ENCODE measurements at places on chromosomes 11 and 22.

DNA sequence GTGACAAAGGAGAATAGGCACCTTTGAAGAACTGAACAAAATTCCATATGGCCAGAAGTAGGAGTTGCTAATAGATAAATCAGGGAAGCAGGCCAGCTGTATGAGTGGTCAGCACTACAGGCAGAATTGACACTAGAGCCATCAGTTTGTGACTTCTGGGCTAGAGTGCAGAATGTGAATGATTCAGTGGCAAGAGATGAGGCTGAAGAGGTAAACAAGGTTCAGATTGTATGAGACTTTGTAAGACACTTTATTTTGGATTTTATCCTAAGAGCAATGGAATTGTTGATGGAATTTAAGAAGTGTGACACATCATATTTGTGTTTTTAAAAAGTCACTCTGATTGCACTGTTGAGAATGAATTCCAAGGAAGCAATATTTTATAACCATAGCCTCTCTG is 12.9 kb downstream of the BIRC3 start:
- no peak for DNase-seq

- no peak for DNase-seq
Observed at GRCh38 chr11:60116996-60117790, 28.7 kb downstream of the MS4A2 start.

- no peak for DNase-seq
Observed at GRCh38 chr11:109870297-109870696, 222.9 kb upstream of the ZC3H12C start.

DNA sequence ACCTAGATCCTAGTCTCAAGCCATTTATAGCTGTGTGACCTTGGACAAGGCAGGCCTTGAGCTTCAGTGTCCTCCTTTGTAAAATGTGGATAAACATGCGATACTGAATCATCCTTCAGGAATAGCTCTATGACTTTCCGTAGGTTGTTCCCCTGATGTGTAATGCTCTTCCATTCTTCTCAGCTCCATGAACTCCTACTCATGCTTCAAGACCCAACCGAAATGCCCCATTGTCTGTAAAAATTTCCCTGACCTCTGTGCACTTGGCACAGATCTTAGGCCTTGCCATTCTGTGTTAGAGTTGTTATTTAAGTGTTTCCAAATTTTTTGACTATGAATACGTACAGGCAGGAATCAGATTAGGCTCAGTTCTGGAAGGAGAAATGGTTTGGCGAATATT is 3.3 kb upstream of the BEST1 start:
- no peak for DNase-seq

DNA sequence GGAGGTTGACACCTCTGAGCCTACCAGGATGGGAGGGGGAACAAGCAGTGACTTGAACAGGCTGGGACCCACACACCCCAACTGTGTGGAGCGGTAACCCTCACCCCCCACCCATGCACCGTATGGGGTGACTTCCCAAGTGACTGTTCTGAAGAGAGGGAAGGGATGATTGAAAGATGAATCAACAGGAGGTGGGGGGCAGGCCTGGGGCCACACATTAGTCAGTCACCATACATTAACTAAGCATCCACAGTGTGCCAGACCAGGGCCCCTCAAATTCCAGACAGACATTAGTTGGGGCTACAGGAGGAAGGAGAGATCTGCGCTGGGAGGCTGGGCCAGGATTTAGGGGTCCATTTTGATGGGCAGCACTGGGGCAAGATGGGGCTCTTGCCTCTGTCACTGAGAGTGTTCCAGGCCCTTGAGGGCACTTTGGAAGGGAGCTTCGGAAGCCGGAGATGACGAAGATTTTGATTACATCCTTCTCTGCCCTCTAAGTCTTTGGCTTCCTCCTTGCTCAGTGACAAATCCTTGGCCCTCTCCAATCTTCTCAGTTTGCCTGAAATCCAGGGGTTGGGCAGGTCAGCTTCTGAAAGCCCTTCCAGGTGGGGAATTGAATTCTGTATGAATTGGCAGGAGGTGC is 966 bp downstream of the SMTN start:
- peak; percentile 42 for DNase-seq

DNA sequence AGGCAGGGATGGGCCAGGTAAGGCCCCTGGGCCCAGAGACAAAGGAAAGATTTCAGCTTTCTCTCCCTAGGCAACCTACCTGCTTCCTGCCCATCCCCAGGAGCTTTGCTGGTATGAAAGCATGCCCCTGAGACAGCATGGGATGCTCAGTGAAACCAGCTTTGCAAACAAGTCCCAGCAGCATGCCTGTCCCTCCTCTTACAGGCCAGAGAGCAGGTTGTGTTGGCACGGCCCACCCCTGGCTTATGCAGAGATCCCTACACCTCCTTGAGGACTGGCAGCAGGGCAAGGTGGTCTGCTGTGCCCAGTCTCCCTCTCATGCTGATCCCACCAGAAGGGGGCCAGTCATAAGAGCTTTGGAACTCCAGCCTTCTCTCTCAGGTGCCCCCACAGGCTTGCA is 3.1 kb downstream of the SCN4B start:
- no peak for DNase-seq

- peak; percentile 9 for DNase-seq
Observed at GRCh38 chr11:98365190-98365589, 655.6 kb upstream of the CNTN5 start.

DNA sequence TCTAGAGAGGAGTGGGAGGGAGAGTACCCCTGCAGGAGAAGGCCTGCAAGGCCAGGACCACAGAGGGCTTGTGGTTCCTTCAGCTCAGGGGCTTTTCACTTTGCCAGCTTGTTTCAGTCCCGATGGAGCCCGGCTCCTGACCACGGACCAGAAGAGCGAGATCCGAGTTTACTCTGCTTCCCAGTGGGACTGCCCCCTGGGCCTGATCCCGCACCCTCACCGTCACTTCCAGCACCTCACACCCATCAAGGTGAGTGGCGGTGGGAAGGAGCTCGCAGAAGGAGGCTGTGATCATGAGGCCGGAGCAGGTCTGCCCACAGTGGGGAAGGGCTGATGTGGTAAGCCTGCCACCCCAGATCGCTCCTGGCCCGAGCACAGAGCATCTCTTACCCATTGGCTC is 13.5 kb downstream of the ACP2 start:
- no peak for DNase-seq

- no peak for DNase-seq
Observed at GRCh38 chr22:27405672-27406388, 395.7 kb downstream of the MN1 start.

GRCh38 chr11:60910711-60911380 is 3.1 kb upstream of the TMEM109 start:
- no peak for DNase-seq

DNA sequence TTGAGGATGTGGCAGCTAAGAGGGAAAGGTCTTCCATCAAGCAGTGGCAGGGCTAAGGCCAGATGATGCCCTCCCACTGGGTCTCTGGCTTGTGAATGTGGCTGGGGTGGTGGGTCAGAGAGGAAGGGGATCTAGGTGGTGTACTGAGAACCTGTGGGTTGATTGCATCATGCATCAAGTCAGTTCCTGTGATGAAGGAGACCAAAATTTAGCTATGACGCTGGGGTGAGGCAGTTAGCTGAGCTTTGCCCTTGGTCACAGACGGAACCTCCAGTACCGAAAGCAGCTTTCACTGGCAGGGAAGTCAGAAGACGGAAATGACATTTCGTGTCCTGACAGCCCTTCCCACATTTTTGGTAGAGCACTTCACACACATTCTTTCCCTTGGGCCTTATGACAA is 20.7 kb downstream of the ATG16L2 start:
- DNase-seq: no peak

- no peak for DNase-seq
Observed at GRCh38 chr11:95318498-95318897, 87.5 kb upstream of the SESN3 start.

DNA sequence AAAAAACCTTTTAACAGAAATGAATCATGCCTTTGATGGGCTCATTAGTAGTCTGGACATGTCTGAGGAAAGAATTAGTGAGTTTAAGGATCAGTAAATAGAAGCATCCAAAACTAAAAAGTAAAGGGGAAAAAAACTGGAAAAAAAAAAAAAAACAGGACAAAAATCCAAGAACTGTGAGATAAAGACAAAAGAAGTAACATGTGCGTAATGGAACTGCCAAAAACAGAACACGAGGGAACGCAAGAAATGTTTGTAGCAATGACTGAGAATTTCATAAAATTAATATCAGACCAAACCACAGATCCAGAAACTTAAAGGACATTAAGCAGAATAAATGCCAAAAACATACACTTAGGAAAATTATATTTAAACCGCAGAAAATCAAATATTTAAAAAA is 77.4 kb downstream of the MS4A13 start:
- no peak for DNase-seq

- DNase-seq: peak; percentile 73
Observed at GRCh38 chr22:35552196-35552842, 11.7 kb downstream of the RASD2 start.

DNA sequence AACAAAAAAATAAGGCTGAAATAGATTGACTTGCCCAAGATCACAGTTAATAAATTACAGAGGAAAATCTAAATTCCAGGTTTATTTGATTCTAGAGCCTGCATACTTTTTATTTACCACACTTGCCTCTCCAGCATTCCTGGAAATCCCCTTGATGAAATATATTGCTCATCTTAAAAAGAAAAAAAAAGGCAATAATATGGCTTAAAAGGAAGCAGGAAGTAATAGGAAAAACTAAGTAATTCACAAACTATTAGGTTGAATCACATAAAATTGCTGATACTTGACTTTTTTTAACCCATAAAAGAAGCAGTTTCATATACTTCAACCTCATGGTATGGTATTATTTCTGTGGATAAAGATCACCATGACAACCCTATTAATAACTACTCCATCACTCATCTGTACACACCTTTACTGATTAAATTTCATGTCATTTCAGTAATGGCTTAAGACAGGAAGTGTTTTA is 52.9 kb downstream of the COPB1 start:
- peak; percentile 76 for DNase-seq

- DNase-seq: no peak
Observed at GRCh38 chr11:98227278-98227677, 793.5 kb upstream of the CNTN5 start.

GRCh38 chr11:83070731-83071566 is 748 bp downstream of the RAB30 start:
- DNase-seq: no peak
